ENCODE measurements at places on chromosomes 16 and 17.

- no peak for DNase-seq
Observed at GRCh38 chr16:58217311-58217925, 19.5 kb upstream of the CSNK2A2 start.

GRCh38 chr17:80502578-80502877 lies 26.1 kb upstream of the NPTX1 start:
- DNase-seq: no peak

DNA sequence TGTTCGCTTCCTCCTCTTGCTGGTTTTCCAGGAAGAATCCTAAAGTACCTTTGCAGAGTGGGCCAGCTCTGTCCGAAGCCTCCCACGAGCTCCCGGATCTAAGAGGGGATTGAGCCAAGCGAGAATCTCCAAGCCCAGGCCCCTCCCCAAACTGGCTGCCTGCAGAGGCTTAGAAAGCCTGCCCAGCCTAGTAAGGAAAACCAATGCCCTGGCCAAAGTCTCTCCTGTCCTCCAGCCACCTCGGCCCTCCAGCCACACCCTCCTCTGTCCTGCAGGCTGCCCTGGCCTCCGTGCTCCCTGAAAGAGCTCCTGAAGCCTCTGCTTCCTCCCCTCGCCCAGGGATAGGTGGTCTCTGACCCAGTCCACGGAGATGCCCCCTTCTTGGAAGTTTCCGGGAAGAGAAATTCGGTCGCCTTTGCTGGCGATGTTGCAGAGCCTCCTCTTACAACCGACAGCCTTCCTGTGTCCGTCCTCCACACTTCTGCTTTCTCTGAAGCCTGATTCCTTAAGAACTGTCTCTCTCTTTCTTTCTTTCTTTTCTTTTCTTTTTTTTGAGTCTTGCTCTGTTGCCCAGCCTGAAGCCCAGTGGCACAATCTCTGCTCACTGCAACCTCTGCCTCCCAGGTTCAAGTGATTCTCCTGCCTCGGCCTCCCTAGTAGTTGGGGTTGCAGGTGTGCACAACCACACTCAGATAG lies 54.9 kb upstream of the TOB1 start:
- no peak for DNase-seq

GRCh38 chr16:29790949-29791844 lies 646 bp downstream of the KIF22 start:
- no peak for DNase-seq

DNA sequence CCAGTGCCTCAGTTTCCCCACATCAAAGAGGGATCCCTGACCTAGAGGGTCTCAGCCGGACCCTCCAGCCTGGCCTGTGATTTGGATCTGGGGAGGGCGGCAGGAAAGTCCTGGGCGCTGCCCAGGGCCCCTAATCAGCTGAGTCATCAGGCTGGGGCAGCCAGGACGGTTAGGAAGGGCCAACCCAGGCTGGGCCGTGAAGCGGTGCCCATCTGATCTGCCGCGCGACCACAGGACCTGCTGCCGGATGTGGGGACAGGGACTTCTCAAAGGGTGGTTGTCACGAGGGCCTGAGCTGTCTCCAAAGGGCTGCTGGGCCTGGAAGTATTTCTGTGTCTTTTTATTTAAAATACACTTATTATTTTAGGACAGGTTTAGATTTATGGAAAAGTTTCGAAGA lies 4.4 kb downstream of the TPSAB1 start:
- DNase-seq: no peak

- DNase-seq: no peak
Observed at GRCh38 chr17:35932586-35932985, 2.0 kb upstream of the RDM1 start.

- no peak for DNase-seq
Observed at GRCh38 chr17:37512442-37513068, 22.9 kb downstream of the DUSP14 start.

DNA sequence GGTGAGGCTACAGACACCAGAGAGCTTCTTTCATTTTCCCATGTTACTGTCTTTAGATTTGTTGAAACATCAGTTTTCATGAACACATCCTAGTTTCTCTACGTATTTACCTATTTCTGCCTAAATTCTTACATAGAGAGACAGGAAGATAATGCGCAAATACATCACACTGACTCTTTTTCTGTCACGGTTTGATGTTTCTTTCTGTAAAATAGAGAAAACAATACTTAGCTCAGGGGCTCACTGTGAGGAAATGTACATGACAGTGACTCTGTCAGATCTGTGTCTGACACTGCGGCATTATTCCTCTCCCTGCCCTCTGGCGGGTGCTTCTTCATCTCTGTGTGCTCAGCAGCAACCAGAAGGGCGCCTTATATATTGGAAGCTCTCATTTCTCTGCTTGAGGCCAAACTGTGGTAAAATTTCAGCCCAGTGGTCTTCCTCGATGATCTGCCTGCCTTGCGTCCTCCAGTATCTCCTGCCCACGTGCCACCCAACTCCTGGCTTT lies 264.1 kb downstream of the PHKB start:
- DNase-seq: no peak

Measured in astrocyte of the spinal cord (primary cell).